AG08396 (cell line): ENCODE measurements at places on chromosomes 5 and 9.

DNA sequence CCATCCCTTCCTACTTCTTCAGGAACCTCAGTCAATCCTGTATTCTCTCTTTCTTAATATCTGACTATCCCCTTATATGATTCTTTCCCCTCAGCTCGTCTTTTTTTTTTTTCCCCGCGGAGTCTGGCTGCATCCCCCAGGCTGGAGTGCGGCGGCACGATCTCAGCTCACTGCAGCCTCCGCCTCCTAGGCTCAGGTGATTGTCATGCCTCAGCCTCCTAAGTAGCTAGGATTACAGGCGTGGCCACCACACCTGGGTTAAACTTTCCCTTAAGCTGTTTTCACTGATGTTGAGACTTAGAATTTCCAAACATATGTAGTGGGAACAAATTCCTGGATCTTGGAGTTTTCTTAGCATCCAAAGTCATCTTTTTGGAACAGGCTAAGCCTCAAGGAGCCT lies 13.3 kb upstream of the RUSC2 start:
- no peak for DNase-seq

- no peak for DNase-seq
These were observed 131.5 kb downstream of the ARHGAP26 start for GRCh38 chr5:142901476-142902185.

- DNase-seq, result no peak
These were observed 759.3 kb upstream of the TYRP1 start for GRCh38 chr9:11933926-11934325.

- no peak for DNase-seq
These were observed 8.4 kb downstream of the DAPK1 start for GRCh38 chr9:87505869-87506678.

DNA sequence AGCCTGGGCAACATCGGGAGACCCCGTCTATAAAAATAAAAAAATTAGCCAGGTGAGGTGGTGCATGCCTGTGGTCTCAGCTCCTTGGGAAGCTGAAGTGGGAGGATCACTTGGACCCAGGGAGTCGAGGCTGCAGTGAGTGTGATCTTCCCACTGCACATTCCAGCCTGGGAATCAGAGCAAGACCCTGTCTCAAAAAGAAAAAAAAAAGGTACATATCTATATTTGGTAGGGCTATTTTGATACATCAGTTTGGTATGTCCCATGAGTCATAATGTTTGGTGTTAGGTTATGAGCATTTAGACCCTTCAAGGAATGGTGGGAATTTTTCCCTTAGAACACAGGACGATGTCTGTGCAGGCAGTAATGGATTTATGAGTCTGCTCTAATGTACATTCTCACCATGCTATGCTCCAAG lies 55.3 kb upstream of the POU4F3 start:
- peak; percentile 65 for DNase-seq

DNA sequence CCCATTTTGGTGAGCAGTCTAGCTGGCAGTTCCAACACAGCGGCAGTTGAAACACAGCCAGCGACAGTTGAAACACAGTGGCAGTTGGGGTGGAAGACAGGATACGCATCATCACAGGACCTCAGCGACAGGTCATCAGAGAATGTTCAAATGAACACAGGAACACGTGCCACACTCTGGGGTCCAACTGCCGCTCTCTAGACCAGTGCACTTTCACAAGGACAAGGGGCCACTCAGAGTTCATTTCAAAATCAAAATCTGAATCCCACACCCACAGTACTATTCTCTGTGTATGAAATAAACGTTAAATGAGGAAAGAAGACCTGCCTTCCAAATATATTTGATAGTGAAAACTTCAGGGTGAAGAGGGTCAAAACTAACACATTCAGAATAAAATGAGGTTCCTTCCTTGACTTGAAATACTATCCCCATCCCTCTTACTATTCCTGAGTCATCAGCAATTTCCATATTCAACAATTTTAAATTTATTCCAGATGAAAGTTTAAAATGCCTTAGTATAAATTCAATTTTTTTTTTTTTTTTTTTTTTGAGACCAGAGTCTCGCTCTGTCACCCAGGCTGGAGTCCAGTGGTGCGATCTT lies 53.0 kb upstream of the SIMC1 start:
- DNase-seq, result no peak

DNA sequence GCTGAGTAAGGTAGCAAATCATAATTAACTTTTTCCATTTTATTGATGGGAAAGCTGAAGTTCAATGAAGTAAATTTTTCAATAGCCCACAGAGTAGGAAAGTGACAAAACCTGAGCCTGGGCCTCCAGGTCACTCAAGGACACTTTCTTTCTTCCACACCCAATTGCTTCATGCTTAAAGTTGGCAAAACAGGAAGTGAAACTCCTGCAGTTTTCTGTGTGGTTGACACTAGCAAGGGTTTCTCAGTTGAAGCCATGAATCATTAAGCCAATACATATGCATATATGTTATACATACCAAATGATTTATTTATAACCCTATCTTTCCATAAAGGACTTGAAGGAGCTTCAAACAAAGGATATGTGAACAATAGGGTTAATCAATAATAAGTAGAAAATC lies 13.9 kb downstream of the TLR4 start:
- no peak for DNase-seq

DNA sequence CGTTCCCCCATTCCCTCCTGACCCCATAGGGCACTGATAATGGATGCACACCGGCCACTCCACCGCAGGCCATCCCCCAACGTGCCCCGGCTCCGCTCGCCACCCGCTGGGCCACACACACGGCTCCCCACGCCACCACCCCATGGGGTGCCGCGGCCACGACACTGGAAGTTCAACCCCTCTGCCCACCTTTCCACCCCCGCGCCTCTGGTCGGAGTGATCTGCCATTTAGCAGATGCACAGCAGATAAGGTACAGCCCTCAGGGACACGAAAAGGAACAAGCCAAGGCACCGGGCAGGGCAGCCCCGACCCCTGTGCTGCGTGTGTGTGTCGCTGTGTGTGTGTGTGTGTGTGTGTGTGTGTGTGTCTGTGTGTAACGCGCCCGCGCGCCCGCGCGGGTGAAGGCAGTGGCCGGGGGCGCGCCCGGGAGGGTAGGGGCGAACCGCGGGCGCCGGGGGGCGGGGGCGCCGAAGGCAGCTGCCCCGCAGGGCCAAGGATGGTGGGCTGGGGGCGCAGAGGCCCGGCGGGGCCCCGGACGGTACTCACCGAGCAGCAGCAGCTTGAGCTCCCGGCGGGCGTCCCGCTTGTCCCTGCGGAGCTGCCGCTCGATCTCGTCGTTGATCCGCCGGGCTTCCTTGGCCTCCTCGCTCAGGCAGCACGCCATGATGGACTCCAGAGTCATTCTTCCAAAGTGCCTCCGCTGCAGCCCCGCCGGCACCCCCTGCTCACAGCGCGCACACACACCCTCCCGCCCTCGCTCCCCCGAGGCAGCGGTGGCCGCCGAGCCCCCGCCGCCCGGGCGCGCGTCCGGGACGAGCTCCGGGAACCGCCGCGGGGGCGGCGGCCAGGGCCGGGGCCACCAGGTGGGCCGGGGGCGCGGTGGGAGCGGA lies 813 bp downstream of the GNAQ start:
- peak; percentile 51 for DNase-seq

- DNase-seq, result no peak
These were observed 7.4 kb downstream of the MEGF10 start for GRCh38 chr5:127298036-127298429.

DNA sequence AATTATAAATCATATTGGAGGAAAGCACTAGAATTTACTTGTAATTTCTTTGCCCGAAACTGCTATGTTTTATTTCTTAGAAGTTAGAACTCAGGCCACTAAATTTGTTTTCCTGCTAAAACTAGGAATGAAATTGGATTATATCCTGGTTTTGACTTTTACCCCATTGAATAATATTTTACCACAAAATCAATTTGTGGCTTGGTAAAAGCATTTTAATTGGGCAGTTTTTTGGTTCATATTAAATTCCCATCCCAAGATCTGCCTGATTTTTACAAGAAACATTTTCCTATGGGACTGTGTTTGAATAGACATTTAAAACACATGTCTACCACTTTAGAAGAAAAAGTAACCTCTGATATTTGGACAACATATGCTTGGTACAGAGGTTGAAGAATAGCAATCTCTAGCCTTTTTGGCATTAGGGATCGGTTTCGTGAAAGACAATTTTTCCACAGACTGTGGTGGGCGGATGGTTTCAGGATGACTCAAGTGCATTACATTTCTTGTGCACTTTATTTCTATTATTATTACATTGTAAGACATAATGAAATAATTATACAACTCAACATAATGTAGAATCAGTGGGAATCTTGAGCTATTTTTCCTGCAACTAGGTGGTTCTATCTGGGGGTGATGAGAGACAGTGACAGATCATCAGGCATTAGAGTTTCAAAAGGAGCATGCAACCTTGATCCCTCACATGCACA lies 565.6 kb downstream of the PRR16 start:
- no peak for DNase-seq

DNA sequence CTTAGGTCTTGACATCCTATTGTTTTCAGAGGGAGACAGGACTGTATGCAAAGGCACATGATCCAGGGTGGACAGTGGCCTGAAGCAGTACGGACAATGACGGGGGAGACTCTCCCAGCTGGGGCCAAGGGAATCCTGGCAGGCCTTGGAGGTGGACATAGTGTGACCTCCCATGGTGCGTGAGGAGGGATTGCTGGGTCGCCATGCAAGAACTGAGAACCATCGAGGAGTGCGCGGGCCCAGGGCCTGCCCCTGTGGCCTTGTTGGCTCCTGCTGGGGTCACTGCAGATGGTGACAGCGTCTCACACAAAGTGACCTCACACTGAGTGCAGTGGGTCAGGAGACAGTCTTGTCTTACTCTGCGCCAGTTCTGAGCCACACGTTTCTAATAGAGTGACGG lies 192.4 kb downstream of the GADD45G start:
- no peak for DNase-seq

- DNase-seq, result peak; percentile 60
These were observed 882 bp downstream of the CERCAM start for GRCh38 chr9:128421482-128421996.

DNA sequence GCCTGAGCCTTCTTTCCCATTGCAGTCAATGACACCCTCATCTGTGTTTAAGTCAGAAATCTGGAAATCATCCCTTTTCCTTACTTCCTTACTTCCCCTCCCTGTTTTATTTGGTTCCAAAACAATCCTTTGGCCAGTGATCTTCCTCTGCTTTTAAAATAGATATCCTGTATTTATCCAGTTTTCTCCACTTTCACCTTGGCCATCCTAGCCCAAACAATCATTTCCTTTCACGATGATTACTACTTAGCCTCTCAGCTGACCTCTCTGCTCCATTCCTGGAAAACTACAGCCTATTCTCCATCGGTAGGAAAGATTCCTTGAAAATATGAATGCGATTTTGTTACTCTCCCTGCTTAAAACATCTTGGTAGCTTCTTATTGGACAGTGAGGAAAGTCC lies 565.4 kb downstream of the TLR4 start:
- no peak for DNase-seq

DNA sequence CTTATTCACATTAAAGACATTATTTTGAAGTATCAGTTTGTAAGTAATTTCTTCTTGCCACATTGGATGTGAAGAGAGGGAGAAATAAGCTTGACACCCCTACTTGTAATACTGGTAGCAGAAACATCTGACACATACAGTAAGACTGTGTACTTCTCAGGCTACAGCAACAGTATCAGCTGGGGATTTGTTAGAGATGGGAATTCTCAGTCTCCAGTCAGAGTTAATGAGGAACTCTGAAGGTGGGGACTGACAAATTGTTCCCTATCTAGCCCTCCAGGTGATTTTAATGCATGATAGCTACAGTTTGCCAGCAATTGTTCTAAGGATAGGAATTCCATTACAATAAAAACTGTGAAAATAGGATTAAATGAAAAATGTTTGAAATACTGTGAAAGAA lies 524.8 kb downstream of the PRR16 start:
- DNase-seq, result no peak

- DNase-seq, result no peak
These were observed 86.3 kb upstream of the ERBIN start for GRCh38 chr5:65840071-65840470.

GRCh38 chr5:78327761-78328510 lies 32.5 kb upstream of the SCAMP1 start:
- no peak for DNase-seq

- no peak for DNase-seq
These were observed 23.6 kb upstream of the CEP72 start for GRCh38 chr5:588406-588995.

DNA sequence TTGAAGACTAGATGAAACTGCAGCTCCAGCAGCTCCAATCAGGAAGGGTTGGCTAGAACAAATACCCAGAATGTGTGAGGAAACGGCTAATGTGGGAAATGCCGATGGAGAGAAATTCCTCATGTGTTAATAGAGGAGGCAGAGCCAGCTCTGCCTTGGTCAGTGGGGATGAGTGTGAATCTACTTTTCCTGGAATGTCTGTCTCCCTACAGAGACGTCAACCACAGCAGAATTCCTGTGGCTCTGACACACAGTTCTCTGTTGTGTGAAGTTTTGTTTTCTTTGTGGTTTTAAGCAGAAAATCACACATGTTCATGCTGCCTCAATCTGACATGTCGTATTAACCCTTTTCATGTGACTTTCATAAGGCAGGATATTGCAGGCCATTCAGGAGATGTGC lies 476.6 kb upstream of the WWC1 start:
- peak; percentile 62 for DNase-seq

- no peak for DNase-seq
These were observed 626 bp downstream of the PSD2 start for GRCh38 chr5:139796061-139796806.

DNA sequence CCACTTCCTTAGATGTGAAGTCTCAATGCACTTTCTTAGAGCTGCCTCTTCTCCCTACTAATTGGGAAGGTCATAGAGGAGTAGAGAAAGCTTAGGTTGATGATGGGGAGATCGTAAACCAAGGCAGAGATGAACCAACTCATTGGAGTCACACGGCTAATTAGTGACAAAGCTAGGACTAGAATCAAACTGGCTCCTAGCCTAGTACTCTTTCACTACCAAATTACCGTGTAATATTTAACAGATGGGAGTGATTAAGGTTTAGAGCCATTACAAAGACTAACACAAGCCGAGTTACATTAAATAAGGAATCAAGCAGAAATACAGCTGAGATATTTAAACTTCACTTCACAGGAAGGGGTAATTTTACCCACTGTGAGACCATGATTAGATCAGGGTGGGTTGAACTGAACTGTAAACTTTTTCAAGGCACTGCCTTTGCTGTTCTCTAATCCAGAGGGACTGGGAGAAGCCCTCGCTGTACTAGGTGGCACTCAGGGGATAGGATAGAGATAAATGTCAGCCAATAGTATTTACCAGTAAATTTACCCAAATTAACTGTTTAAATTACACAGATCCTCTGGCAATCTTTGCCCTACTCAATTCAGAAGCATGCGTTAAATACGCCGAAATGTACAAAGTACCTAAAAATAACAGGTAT lies 166.4 kb upstream of the PIK3R1 start:
- no peak for DNase-seq
